Muscle of arm (tissue), 14 donors: ENCODE measurements at places on chromosomes 13 and 19. TPM values are rescaled to one million over a fixed set of nuclear protein-coding genes. Genes with fewer than 3 reads are reported as not detected.
A peak's percentile ranks its signal among the peaks of the same experiment; 100 is the strongest.

- DNase-seq = no peak
Observed at GRCh38 chr19:42440357-42441048, 2.2 kb downstream of the CXCL17 start.

DNA sequence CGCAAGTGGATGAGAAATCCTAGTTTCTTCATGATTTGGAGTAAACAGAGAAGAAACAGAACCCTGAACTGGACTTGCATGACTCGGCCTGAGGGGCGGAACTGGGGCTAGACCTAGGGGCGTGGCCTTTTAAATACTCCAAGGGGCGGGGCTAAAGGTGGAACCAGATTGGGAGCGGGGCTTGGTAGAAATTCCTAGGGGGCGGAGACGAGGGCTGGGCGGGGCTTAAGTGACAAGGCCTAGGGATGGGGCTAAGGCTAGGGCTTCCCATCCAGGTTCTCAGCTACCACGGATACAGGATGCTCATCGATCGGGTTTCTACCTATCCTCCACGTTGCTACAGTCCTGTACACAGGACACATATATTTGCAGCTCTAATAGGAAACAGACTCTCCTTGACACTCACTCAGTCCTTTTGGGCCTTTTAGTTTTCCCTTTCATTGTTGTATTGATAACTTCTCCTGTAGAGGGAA, 372 bp upstream of the ZNF699 start:
- no peak for DNase-seq

DNA sequence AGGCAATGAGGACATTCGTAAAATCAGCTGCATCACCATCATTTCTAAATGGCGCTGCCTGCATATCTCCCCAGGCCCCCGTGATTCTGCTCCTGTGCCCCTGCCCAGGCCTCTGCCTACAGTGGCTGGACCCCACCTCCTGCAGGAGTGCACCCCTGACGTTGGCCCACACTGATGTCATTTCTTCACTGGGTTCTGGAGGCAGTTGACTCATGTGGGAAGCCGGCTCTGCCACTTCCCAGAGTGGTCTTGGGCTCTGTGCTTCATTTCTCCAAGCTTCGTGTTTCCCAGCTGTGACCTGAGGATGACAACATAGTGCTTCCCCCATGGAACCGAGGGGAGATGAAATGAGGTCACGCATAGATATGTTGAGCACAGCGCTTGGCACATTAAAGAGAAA, 19.9 kb downstream of the CCNE1 start:
- DNase-seq = no peak

GRCh38 chr13:23513455-23513854, 56.8 kb upstream of the TNFRSF19 start:
- no peak for DNase-seq

GRCh38 chr13:37412241-37412921, 186.2 kb downstream of the POSTN start:
- peak; percentile 85 for DNase-seq

DNA sequence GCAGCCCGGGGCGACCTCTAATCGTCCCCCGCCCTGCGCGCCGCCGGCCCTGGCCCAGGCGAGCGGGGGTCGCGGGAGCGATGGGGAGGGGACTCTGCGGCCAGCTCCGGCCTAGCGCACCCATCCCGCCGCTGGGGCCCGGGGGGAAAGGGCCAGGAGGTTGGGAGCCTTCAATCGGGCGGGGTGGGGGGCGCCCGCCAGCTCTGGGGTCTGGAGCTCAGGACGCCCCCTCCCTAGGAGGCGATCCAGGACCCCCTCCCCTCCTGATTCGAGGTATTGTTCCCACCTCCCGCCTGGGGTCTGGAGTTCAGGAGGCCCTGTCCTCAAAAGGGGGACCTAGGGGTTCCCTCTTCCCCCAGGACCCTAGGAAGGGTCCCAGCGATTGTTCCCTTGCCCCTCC, 430 bp downstream of the ZNF358 start:
- no peak for DNase-seq

- DNase-seq = no peak
Observed at GRCh38 chr13:26678796-26679195, 81.8 kb downstream of the GPR12 start.

DNA sequence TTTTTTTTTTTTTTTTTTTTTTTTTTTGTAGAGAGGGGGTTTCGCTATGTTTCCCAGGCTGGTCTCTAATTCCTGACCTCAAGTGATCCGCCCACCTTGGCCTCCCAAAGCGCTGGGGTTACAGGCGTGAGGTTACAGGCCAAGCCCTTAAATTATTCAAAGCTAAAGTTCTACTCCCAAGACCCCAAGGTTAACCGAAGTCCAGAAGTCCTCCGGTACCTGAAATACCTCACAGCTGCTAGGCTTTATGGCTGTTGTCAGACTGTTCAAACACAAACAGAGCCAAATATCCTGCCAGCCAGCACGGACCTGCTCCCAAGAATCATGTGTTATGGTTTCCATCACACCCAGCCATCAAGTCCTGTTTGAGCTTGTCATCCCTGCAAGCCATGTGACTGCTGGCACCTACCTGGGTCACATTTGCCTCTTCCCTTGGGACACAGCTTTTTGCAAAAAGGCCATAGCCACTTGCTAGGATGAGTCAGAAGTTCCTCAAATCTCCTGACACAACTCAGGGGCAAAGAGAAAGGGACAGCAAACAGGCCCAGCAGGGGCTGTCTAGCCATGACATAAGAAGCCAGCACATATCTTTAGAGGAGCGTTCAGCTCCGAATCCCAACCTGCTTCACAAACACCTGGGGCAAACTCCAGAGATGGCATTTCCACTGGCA, 129.9 kb downstream of the FOXO1 start:
- DNase-seq = no peak

GRCh38 chr13:114315074-114315785, 927 bp downstream of the CHAMP1 start:
- DNase-seq = no peak

DNA sequence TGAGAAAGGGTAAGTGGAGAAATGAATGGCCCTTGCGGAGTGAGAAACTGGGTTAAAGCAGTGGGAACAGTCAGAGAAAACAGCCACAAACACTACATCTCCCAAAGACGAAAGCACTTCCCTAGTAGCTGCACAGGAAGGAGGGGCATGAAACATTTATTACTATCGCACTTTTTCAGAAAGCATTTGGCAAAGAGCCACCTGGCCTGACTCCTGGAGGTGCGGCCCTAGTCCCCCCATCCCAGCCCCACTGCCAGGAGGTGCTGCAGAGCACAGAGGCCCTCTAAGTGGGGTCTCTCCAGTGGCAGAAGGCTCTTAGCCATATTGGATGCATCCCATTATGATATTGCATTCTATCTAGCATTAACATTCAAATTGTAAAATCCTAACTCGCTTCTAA, 55.8 kb downstream of the MTMR6 start:
- DNase-seq = no peak

DNA sequence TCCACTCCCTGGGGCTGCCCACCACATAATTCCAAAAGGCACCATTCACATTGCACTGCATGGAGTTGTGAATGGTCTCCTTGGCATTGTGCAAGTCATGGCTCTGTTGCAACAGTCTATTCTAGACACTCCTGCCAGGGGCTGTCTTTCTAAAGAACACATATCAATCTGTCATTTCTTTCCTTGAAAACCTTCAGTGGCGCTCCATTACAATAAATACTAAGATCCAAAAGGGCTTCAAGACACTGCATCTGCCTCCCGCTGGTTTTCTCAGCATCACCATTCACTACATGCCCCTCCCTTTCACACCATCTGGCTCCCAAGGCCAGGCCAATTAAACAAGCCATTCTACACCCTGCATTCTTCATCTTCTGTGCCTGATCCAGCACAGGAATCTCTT, 32.2 kb upstream of the TM9SF2 start:
- no peak for DNase-seq

DNA sequence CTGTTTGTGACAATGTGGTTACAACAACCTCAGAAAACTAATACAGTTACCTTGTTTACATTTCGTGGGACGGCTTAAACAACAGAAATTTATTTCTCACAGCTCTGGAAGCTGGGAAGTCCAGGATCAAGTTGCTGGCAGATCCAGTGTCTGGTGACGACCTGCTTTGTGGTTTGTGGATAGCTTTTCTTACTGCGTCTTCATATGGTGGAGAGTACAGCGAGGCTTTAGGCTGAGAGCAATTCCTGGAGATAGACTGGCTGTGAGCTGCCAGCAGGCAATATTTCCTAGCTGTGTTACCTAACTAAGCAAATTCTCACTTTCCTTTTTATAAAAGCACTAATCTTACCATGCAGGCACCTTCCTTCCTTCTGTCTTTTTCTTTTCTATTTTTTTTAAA, 1203.5 kb upstream of the PRR20A start:
- no peak for DNase-seq

- DNase-seq = no peak
Observed at GRCh38 chr13:86914757-86915156, 756.4 kb upstream of the SLITRK5 start.

GRCh38 chr13:25440061-25440460, 68.3 kb downstream of the ATP8A2 start:
- DNase-seq = no peak

- no peak for DNase-seq
Observed at GRCh38 chr13:40370661-40371060, 295.8 kb downstream of the FOXO1 start.

DNA sequence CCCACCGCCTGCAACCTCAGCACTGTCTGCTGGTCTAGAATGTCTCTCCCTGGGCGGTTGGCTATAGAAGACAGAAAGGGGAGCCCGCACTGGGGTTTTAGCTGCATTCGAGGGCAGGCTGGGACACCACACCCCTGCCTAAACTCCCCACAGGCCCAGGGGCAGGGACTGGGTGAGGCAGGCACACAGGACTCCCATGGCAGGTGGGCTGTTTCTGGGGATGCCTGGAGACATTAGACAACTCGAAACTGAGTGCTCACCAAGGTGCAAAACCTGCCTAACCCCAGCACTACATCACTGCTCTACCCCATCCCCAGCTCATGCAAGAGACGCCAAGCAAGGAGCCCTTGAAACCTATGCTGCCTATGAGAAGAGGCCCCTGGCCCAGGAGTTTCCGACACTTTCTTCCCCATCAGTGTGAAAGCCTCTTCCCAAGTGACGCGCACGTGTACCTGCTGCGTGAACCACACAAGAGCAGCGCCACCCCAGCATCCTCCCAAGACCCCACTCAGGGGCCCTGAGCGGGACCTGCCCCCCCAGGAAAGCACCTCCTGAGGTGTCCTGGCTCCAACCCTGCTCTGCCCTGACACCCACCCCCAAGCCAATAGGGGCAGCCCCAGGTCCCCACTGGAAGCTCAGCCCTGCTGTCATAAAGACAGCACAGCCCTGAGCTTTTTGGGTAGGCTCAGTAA, 121.2 kb downstream of the TUBA3C start:
- DNase-seq = no peak

DNA sequence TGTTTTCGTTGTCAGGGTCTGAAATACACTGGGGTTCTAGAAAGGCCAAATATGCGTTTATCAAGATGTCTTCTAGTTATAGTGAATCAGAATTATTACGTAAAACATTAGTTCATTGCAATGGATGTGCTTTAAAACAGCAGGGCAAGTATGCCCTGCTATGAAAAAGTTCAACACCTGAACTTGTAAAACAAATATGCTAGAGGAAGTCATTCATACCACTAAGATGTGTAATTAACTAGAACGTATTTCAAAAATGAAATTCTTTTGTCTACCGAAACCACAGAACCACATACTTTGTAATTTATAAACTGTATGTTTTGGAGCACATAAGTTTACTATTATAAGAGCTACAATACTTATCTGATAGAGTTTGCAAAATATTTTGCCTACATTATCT, 266.2 kb downstream of the KCTD12 start:
- no peak for DNase-seq

- no peak for DNase-seq
Observed at GRCh38 chr13:62321895-62322294, 906.2 kb upstream of the PCDH20 start.

DNA sequence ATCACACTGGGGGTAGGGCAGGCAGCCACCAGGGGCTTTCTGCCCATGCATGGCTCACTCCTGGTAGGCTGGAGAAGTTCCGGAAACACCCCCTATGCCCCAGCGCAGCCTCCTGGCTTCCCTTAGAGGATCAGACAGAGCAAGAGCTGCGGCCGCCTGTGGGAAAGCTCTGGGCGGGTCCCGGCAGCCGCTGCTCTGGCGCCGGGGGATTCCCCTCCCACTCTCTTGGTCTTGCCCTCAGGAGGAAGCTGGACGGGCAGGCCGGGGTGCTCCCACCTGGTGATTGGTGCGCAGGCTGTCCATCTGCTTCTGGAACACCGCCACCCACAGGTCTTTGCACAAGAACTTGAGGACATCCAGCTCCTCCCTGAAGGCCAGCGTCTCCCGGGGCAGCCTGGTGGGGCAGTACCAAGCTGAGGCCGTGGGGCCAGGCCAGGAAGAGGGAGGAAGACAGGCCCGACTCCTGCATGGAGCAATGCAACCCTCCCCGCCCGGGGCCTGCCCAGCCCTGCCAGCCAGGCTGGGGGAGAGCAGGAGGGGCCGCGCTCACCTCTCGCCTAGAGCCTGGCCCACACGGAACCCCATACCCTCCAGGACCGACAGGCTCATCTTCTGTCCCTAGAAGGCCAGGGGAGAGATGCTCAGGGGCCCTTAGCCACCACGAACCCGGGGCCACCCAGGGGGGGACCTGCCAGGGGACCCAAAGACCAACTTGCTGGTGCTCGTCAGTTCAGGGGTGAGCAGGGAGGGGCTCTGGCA, 4.0 kb upstream of the NKPD1 start:
- no peak for DNase-seq

GRCh38 chr13:101218484-101218883, 197.8 kb downstream of the NALCN start:
- no peak for DNase-seq

DNA sequence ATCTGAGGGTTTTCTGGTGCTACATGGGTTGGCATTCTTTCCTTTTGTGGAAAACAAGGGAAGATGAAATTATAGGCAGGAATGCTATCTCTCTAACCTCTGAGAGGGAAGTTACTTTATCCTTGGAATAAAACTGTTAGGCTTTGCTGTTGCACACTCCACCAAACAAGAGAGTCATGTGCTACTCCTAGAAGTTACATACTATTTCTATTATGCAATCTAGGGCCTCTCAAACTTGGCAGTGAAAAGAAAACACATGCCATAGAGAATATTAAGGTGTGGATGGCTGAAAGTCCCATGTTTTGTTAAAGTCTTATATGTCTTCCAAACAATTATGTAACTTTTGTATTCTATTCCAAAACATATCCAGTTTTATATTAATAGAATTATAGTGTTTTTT, 367.9 kb downstream of the SLC7A1 start:
- DNase-seq = peak; percentile 52

DNA sequence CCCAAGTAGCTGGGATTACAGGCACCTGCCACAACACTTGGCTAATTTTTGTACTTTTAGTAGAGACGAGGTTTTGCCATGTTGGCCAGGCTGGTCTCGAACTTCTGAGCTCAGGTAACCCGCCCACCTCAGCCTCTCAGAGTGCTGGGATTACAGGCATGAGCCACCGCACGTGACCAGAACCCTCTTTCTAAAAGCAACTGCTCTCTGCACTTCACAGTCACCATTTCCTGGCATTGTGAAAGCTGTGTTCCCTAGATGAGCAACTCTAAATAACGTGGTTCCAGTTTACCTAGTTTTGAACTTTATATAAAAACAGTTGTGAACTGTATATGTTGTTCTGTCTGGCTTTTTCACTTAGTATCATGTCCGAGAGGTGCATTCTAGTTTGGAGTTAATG, 152.9 kb downstream of the SIPA1L3 start:
- no peak for DNase-seq

MATK gene
- 0.68 TPM for polyA plus RNA-seq

EHD2 gene
- 87.4 TPM for polyA plus RNA-seq

C5AR1 gene
- 3.1 TPM for polyA plus RNA-seq

DIAPH3 gene
- 9.8 TPM for polyA plus RNA-seq

RASL11A gene
- polyA plus RNA-seq = 1.5 TPM

FFAR3 gene
- not detected for polyA plus RNA-seq

TEX26 gene
- polyA plus RNA-seq = 0.41 TPM

ONECUT3 gene
- not detected for polyA plus RNA-seq
